ENCODE measurements at places on chromosomes 3 and 15. TPM values are rescaled to one million over a fixed set of nuclear protein-coding genes. Genes with fewer than 3 reads are reported as not detected.

DNA sequence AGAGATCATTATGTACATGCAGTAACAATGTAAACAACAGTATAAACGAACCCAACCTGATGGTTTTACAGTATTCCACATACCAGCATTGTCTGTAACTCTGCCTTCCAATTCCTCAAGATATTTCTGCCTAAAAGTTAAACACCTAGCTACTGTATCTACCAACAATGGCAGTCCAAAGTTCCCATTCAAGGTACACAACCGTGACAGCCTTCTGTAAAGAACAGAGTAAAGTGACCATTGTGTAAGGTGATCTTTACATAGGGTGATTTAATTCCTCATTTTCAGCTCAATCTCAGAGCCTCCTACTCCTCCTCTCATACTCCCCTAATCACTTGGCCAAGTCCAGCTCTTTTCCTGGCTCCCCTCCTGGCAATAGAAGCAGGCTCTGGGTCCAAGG is 10.4 kb downstream of the SECISBP2L start:
- H3K4me1 ChIP-seq = peaks cover 6% of the 10 kb centered on the region
- peaks cover 18% of the 10 kb centered on the region for H3K36me3 ChIP-seq

DNA sequence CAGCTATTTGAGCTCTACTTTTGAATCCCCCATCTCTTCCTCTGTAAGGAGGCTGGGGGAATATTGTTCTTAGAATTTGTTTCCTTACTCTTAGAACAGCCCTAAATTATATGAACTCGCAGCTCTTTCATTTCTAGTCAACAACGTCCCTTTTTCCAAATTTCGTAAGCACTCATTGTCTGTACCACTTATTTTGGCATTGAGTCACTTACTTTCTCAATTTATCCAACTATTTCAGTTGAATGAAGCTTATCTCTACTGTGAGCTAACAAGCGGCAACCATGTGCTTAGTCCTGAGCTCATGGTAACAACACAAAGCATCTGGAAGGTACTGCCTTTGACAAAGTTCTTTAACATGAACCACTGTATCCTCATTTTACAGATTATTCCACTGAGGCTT is 191.1 kb downstream of the GREM1 start:
- no peak overlapping the region for H3K4me3 ChIP-seq
- no peak overlapping the region for H3K27ac ChIP-seq
- H3K36me3 ChIP-seq = no peaks in the 10 kb centered on the region
- H3K27me3 ChIP-seq = peaks cover 5% of the 10 kb centered on the region
- DNase-seq = no peak

The DUOXA1 gene
- not detected for total RNA-seq

The HYKK gene
- total RNA-seq = 1.5 TPM

The RAF1 gene
- 91.6 TPM for total RNA-seq

The SECISBP2L gene
- total RNA-seq = 29.2 TPM

DNA sequence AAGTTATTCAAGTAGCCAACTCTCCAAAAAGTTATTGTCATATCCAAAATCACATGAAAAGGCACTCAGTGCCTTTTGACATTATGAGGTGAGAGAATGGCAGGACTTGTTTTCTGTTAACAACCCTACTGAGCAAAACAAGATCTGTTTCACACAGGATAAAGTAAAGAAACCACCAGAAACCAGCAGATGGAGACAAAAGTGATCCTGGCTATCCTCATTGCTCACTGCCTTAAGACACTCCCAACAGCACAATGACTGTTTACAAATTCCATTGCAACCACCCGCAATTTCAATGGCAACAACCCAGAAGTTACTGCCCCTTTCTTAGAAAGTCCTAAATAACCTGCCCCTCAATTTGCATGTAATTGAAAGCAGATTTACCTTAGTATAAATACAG is 352.6 kb upstream of the NDN start:
- no peak overlapping the region for H3K27ac ChIP-seq
- H3K36me3 ChIP-seq = no peaks in the 10 kb centered on the region
- H3K4me3 ChIP-seq = no peak overlapping the region
- H3K27me3 ChIP-seq = no peaks in the 10 kb centered on the region
- DNase-seq = no peak

DNA sequence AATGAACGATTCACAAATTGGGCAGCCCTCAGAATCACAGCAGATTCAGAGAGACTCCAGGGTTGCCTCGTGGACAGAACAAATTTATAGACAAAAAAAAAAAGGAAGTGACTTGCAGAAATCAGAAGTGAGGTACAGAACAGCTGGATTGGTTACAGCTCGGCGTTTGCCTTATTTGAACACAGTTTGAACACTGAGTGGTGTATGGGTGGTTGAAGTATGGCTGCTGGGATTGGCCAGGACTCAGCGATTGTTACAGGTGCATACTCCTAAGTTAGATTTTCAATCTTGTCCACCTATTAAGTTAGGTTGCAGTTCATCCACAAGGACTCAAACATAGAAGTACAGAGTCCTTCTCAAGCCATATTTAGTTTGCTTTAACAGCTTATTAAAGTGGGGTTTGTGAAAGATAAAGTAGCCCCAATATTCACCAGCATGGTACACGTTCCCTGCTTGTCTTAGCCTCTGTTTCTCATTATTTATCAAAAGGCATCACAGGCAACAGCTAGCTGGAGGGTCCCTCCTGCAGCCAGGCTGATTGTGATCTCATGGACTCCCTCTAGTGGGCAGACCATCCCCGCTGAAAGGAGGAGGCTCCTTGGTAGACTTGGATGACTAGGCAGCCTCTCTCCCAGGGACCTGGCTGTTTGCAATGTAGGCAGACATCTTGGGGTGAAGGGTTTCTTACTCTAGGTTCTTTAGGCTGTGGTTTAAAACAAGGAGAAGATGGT is 17.6 kb upstream of the ALDH1L1 start:
- H3K27ac ChIP-seq = no peak overlapping the region
- no peak overlapping the region for H3K4me3 ChIP-seq
- no peaks in the 10 kb centered on the region for H3K36me3 ChIP-seq
- peaks cover 2% of the 10 kb centered on the region for H3K4me1 ChIP-seq
- H3K27me3 ChIP-seq = peaks cover 8% of the 10 kb centered on the region

The GCNT3 gene
- total RNA-seq = not detected

- H3K4me3 ChIP-seq = no peak overlapping the region
- H3K36me3 ChIP-seq = no peaks in the 10 kb centered on the region
- DNase-seq = no peak
- peaks cover under 1% of the 10 kb centered on the region for H3K27me3 ChIP-seq
- H3K27ac ChIP-seq = no peak overlapping the region
- H3K4me1 ChIP-seq = no peaks in the 10 kb centered on the region
Observed at GRCh38 chr3:194857469-194858113, 171.9 kb downstream of the FAM43A start.

- H3K27ac ChIP-seq = no peak overlapping the region
- no peaks in the 10 kb centered on the region for H3K36me3 ChIP-seq
- H3K4me1 ChIP-seq = peaks cover 5% of the 10 kb centered on the region
- no peak overlapping the region for H3K4me3 ChIP-seq
- DNase-seq = no peak
Observed at GRCh38 chr15:57218826-57219576, 157.3 kb upstream of the CGNL1 start.
